ENCODE measurements at places on chromosomes 1 and 21. TPM values are rescaled to one million over a fixed set of nuclear protein-coding genes. Genes with fewer than 3 reads are reported as not detected.

- ATAC-seq, result no peak
Observed at GRCh38 chr1:41714638-41715389, 203.9 kb downstream of the HIVEP3 start.

DNA sequence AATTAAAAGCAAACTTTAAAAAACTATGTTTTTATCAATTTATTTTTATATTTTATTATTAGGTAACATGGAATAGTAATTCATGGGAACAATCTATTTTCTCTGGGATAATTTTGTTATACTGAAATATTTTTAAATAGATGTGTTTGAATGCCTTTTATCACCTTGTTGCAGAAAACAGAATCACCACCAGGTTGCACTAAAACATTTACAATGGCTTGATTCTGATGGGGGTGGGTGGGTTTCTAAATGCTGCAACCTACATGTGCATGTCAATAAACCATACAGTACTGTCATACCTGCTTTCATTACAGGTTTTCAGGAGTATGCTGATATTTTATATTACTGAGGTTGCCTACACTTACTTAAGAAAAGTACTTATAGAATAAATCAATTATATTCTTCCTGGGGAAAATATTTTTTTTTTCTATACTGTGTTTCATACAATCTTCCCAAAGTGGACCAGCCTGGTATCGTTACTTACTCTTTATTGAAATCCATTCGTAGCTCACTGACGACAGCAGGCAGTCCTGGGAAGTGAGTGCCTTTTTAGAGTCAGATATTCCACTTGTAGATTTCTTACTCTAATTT lies 132.8 kb downstream of the PTPRC start:
- no peak for ATAC-seq

- ATAC-seq, result no peak
Observed at GRCh38 chr1:55751776-55752175, 536.6 kb upstream of the USP24 start.

DNA sequence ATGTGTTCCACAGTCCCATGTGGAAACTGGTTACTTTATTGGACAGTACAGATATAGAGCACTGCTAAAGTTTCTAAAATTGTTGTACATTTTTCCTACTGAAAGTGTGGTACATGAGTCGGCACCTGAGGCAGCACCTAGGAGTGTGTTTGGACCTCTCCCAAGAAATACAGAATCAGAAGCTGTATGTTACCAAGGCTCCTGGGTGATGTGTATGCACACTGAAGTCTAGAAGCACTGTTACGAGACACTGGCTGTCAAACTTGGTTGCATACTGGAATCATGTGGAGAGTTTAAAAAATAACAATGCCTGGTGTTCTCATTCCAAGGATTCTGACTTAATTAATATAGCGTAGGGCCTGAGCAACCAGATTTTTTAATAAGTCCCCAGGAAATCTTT lies 46.6 kb downstream of the ERO1B start:
- ATAC-seq, result no peak

DNA sequence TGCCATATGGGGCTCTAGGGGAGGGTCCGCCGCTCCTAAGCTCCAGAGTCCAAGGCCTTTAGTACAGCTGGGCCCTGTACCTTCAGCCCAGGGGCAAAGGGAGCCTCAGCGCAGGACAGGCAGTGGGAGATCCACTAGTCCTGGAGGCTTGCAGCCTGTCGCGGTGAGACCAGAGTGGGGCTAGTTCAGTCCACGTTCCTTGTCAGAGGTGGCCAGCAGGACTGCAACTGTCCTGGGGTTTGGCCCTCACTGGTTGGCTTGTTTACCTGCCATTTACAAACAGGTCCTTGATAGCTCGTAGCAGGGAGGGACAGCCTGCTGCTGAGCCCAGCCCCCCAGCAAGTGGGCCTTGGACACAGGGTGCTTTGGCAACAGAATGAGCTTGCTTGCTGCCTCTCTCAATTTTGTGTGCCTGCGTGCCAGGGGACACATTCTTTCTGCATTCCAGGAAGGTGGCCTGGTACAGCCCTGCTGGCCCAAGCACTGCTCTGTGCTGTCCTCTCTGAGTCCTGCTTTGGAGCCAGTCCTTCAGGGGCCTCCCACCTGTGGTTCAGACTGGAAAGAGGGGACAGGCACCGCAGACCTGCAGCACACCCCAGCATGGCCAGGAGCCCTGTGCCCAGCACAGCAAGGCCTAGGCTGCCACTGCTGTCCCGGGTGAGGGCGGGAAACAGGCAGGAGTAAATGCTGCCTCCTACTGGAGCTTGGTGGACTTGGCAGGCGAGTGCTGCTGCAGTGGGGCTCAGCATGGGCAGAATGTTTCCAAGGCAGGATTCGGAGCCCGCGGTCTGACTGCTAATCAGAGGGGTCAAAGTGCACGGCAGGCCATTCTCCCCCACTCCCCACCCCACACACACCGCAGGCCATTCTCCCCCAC lies 15.2 kb downstream of the H6PD start:
- ATAC-seq, result peak; percentile 50

- no peak for ATAC-seq
Observed at GRCh38 chr1:37465593-37466517, 8.5 kb upstream of the ZC3H12A start.

- no peak for ATAC-seq
Observed at GRCh38 chr1:112172294-112172882, 182.9 kb upstream of the KCND3 start.

- ATAC-seq, result no peak
Observed at GRCh38 chr1:61427510-61427909, 297.4 kb downstream of the TM2D1 start.

DNA sequence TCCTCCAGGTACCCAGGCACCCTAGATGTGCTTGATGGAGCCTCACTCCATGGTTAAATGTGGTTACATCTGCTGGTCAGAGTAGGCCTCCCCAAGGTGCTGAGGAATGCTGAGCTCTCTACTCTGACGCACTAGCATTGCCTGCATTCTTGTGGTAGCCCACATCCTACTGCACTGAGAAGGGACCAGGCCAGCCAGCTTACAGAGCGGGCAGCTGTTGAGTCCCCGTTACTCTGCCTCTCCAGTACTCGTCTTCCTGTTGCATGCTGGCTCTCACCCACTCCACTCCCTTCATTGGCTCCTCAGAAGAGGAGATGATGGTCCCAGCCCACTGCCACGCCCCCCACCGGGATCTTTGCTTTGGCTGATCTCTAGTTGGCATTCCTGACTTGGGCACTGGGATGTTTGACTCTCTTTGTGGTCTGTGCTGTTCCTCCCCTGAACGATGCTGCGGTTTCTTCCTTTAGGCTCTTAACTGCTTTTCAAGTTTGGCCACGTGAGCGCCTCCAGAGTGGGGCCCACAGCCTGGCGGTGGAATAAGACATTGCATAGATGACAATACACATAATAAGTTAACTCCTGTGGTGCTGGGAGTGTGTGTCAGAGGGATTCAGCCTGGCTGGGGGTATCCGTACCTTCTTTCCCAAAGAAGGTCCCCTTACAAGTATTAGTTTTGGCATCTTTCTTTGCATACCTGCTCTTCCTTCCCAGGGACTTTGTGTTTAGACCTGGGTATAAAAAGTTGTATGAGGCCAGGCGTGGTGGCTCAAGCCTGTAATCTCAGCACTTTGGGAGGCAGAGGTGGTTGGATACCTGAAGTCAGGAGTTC lies 18.6 kb downstream of the AZIN2 start:
- ATAC-seq, result no peak

DNA sequence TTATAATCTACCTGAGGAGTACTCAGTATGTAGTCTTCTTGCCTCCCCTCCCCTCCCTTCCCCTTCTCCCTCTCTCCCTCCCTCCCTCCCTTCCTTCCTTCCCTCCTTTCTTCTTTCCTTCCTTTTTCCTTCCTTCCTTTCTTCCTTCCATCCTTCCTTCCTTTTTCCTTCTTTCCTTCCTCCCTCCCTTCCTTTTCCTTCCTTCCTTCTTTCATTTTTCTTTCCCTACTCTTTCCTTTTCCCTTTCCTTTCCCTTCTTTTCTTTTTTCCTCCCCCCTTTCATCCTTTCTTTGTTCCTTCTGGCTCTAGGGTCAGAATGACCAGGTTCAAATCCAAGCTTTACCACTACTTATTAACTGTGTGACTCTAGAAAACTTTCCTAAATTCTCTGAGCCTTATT lies 48.5 kb upstream of the HAO2 start:
- no peak for ATAC-seq

DNA sequence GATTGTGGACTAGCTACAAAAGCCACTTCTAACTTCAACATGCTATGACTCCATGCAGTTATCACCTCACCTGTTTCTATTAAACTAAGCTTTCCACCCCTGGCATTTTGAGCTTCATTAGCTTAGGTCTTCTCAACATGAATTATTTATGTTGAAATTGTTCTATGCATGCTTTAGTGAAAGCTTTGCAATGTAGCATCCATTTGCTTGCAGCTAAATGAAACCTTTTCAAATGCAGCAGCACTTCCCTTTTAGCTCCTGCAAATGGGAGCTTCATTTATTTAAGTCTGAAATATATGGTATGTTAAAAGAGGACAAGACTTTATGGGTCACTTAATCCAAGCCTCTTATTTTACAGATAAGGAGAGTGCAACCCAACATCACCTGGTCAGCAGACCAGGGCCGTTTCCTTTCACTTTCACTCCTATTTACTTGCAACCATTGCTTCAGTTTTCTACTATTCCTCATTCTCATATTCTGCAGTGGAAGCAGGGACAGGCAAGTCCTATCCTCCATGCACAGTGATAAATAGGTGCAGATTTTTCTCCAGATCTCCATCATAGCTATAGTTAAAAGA lies 56.4 kb upstream of the SAMSN1 start:
- ATAC-seq, result no peak

- ATAC-seq, result no peak
Observed at GRCh38 chr21:36744560-36745231, 45.8 kb downstream of the SIM2 start.

DNA sequence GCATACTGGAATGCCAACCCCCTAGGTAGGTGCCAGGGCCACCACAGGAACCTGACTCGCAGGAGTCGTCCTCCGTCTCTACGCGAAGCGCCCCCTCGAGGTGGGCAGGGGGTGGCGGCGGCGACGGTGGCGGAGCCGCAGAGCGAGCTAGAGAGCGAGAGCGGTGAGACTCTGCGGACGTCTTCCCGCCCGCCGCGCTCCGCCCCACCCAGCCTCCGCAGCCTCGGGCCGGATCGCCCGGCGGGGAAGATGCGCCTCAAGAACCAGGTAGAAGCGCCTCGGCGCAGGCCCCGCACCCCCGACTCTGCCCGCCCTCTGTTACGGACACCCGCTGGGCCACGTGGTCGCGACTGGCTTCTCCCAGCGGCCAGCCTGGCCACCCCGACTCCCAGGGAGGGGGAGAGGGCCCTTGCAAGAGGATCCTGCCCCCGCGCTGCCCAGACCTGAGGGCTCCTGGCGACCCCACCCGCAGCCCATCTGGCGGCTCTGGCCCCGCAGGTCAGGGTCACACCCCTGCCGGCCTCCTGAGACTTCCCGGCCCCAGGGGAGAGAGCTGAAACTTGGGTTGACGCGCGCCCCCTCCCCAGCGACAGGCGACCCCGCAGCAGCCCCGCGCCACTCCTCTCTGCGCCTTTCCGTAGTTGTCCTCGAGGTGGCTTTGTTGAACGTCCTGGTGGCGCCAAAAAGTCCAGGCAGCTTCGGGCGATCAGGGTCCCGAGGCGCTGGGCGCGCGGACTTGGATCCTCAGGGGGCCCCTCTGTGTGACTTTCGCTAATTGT lies 24.4 kb upstream of the AGBL4 start:
- peak; percentile 34 for ATAC-seq

GRCh38 chr1:10829965-10830515 lies 33.6 kb upstream of the CASZ1 start:
- ATAC-seq, result no peak

DNA sequence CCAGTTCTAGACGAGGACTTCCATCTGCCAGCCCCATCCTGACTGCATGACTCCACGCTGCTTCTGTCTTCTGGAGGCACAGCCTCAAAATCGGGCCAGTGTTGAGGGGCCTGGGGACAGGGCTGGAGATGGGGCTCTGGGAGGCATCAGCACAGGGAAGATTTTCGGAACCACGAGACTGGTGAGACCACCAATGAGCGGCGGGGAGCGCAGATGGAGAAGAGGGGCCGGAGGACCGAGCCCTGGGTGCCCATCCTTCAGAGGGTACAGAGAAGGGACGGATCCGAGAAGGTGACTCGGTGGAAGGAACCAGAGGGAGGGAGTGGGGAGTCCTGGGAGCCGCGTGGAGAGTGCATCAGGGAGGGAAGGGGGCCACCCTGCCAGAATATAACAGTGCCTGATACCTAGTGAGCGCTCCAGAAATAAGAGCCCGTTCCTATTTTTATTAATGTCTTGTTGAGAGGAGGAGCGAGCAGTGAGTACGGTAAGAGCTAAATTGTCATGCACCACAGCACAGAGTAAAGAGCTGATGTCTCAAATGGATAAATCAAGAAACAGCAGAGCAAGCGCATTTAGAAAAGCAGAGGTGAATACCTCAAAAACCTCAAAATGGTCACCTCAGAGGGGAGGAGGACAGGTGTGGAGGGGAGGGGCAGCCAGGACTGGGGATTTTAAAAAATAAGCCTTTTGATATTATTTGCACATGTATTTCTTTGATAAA lies 26.2 kb upstream of the KIF26B start:
- no peak for ATAC-seq

- no peak for ATAC-seq
Observed at GRCh38 chr1:5311634-5312292, 657.4 kb downstream of the AJAP1 start.

GRCh38 chr21:46098303-46099141 lies 610 bp downstream of the COL6A2 start:
- peak; percentile 44 for ATAC-seq

- no peak for ATAC-seq
Observed at GRCh38 chr1:116763787-116764465, 9.7 kb downstream of the CD2 start.

DNA sequence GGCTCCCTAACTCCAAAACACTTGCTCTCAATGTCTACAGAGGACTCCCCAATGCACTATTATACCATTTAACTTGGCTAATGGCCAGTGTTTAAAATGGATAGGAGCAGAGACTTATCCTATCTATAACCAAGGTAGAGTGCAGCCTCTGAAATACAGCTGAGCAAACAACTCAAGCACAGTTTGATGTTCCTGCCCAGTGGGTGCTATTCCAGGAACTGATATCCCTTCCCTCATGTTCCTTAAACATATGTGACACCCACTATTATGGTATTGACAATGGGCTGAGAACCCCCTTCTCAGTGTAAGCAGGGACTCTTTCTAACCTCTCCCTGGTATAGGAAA lies 51.7 kb downstream of the SH3GLB1 start:
- no peak for ATAC-seq

- no peak for ATAC-seq
Observed at GRCh38 chr1:159861218-159861617, 1.2 kb downstream of the VSIG8 start.

- ATAC-seq, result no peak
Observed at GRCh38 chr1:184197831-184198230, 146.3 kb downstream of the TSEN15 start.

GRCh38 chr1:228180271-228180958 lies 14.8 kb downstream of the IBA57 start:
- no peak for ATAC-seq

The SORT1 gene
- 110 TPM for total RNA-seq

The IGSF21 gene
- total RNA-seq, result 2.0 TPM

The MYOG gene
- total RNA-seq, result 0.35 TPM

The IQGAP3 gene
- 0.27 TPM for total RNA-seq

The ODR4 gene
- total RNA-seq, result 10.0 TPM

The PKP1 gene
- 5.1 TPM for total RNA-seq

The TMEM125 gene
- not detected for total RNA-seq

The NTMT2 gene
- not detected for total RNA-seq

The SH2D5 gene
- total RNA-seq, result 6.9 TPM

The CACHD1 gene
- 11.2 TPM for total RNA-seq

The GPR157 gene
- 3.9 TPM for total RNA-seq

The AP4B1 gene
- total RNA-seq, result 21.9 TPM

The SPRR2G gene
- total RNA-seq, result not detected
